Activated T-helper 2 cell treated with anti-CD3 and anti-CD28 coated beads, Interferon-gamma antibody, Interleukin-2, Interleukin-4, amounts not matched to agents 10 μg/mL and 5 μg/mL and 100 μg/mL, durations not matched to agents 14 hours and 24 hours and 36 hours (primary cell): ENCODE measurements at places on chromosomes 5 and 9. TPM values are rescaled to one million over a fixed set of nuclear protein-coding genes. Genes with fewer than 3 reads are reported as not detected.

- H3K27me3 ChIP-seq: no peaks in the 10 kb centered on the region
- H3K27ac ChIP-seq: no peak overlapping the region
- no peak for DNase-seq
- H3K4me1 ChIP-seq: no peaks in the 10 kb centered on the region
Observed at GRCh38 chr9:135048046-135048757, 39.3 kb upstream of the OLFM1 start.

DNA sequence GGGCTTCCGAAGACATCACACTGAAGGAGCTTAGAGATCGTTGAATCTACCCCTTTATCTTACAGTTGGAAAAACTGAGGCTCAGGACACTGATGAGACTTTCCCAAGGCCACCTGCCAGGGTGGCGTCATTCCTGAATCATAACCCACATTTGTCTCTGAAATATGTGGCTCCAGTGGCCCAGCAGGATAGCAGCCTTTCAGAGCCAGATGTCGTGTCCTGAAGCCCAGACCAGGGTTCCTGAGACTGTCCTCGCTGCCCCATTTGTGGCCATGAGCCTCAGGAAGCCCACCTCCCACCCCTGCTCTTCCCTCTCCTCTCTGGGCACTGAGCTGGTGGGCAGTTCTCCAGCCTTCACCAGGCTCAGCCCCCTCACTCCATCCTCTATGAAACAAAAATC, 2.4 kb downstream of the HMCN2 start:
- H3K27me3 ChIP-seq: peaks cover 58% of the 10 kb centered on the region
- H3K27ac ChIP-seq: no peak overlapping the region
- H3K4me3 ChIP-seq: no peak overlapping the region

GRCh38 chr9:36470643-36471290, 70.7 kb upstream of the RNF38 start:
- DNase-seq: peak; percentile 61
- peak overlapping the region; percentile 89 for H3K27ac ChIP-seq
- peaks cover 16% of the 10 kb centered on the region for H3K36me3 ChIP-seq
- H3K27me3 ChIP-seq: no peaks in the 10 kb centered on the region
- H3K4me3 ChIP-seq: peak overlapping the region; percentile 80

GRCh38 chr5:119058979-119059529, 11.8 kb upstream of the DMXL1 start:
- H3K27me3 ChIP-seq: peaks cover 3% of the 10 kb centered on the region
- no peak for DNase-seq
- no peak overlapping the region for H3K27ac ChIP-seq
- H3K4me3 ChIP-seq: no peak overlapping the region
- peaks cover 11% of the 10 kb centered on the region for H3K4me1 ChIP-seq

GRCh38 chr5:132368186-132368585, 1.3 kb upstream of the SLC22A5 start:
- DNase-seq: no peak
- no peaks in the 10 kb centered on the region for H3K36me3 ChIP-seq
- no peaks in the 10 kb centered on the region for H3K27me3 ChIP-seq
- no peak overlapping the region for H3K27ac ChIP-seq
- peaks cover 20% of the 10 kb centered on the region for H3K4me1 ChIP-seq

DNA sequence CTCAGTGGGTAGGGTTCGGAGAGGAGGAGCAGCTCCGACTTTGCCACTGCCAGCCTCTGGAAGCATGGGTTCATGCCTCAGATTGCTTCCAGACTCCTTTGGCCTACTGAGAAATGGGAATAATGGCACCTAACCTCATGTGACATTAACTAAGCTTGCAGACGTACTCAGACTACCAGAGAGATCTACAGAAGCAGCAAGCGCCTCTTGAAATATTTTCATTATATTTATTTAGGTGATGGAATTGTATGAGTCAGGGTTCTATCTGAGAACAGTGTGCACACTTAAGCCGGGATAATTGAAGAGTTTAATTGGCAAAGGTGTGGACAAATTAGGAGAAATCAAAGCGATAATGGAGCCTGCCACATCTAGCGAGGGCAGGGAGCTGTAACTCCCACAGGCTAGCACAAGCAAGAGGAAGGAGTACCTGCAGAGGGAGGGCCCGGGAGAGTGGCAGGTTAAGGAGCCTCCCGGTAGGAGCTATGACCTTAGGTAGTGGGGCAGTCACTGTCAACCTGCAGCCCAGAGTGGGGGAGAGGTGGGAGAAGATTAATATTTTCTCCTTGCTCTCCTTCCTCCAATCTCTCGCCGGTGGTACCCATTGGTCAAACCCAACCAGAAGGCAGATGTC, 12.2 kb upstream of the PDZD2 start:
- no peak overlapping the region for H3K4me3 ChIP-seq
- DNase-seq: no peak
- no peaks in the 10 kb centered on the region for H3K36me3 ChIP-seq
- H3K4me1 ChIP-seq: no peaks in the 10 kb centered on the region
- H3K27me3 ChIP-seq: peaks cover 2% of the 10 kb centered on the region
- H3K27ac ChIP-seq: no peak overlapping the region

- peaks cover 3% of the 10 kb centered on the region for H3K36me3 ChIP-seq
- H3K27ac ChIP-seq: no peak overlapping the region
- no peak overlapping the region for H3K4me3 ChIP-seq
- H3K4me1 ChIP-seq: peaks cover 29% of the 10 kb centered on the region
Observed at GRCh38 chr5:14440582-14441431, 140.8 kb upstream of the OTULINL start.

DNA sequence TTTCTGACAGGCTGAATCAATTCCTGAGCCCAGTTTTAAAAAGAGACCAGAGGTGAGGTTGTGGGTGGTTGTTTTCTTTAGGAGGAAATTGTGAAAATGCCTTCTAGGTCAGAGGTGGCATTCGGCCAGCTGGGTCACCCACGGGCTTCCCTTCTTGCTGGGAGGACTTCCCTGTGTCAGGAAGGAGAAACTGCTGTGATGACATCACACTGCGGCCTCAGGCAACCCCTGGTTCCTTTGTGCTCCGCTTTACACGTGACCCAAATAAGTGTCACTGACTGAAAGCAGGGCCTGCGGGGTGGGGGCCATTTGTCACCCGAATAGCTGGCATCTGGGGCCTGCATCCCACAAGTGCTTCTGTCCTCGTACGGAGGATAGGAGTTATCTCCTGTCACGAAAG, 39.7 kb downstream of the FABP6 start:
- no peak overlapping the region for H3K27ac ChIP-seq
- H3K4me3 ChIP-seq: no peak overlapping the region
- peaks cover 4% of the 10 kb centered on the region for H3K27me3 ChIP-seq
- peaks cover 4% of the 10 kb centered on the region for H3K4me1 ChIP-seq
- no peaks in the 10 kb centered on the region for H3K36me3 ChIP-seq
- DNase-seq: no peak

DNA sequence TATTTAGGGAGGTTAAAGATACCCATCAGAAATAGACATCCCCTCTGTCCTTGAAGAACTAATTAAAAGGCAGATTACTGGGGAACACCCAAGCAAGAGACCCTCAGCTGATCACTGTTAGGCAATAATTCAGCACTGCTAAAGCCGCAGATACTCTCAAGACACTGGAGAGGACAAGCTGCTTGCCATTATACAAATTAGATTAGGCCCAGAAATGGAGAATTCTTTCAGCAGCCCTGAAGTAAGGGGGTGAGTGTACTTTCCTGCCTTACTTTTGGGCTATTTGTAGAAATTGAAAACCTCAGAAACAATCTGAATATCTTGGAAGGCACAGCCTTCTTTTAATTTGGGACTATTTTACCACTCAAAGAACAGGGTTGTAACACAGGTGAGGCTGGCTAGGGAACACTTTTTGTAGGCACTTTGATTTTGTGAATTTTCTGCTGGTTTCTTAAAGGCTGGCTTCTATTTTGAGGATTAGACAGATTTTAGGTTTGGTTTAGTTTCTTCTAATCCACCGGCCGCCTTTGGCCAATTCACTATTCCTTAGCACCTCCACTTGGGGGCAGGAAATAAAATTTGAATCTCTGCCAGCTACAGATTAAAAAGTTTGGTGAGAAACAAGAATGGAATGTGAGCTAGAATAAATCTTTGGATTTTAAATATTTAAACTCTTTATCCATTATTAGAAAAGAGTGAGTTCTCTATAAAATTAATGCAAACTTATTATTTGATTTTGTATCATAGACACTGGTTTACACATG, 106.0 kb downstream of the SMARCA2 start:
- H3K27ac ChIP-seq: no peak overlapping the region
- H3K36me3 ChIP-seq: peaks cover 64% of the 10 kb centered on the region
- H3K4me1 ChIP-seq: peaks cover 12% of the 10 kb centered on the region
- DNase-seq: no peak
- no peaks in the 10 kb centered on the region for H3K27me3 ChIP-seq

DNA sequence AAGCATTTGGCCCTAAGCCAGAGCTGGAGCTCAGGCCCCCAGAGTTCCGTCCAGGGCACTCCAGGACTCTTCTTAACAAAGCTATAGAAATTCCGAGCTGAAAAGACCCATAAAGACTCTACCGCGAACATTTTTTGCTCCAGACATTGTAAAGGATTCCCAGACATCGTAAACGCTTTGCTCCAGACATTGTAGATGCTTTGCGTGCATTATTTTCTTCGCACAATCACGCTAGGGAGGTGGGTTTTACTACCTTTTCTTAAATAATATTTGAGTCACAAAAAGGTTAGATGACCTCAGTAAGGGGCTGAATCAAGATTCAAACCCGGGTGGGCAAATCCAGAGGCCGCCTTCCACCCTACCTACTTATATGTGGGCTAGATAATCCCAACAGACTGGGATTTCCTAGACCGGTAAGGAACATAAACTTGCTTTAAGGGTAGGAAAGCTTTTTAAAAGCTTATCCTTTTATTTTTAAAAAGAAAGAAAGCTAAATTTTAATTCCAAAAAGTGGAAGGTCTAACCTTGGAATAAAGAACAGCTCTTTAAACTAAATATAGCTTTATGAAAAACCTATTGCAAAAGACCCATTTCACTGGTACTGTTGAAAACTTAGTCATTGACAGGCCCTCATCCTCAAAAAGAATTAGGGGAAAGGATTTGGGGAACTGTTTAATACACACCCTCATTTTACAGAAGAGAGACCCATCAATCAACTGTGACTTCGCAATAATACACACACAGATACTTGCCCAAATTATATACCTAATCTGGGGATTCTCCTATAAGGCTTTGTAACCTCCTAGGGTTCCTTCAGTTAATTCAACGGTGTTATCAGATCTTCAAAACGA, 822 bp upstream of the TNIP1 start:
- peak overlapping the region; percentile 99 for H3K4me3 ChIP-seq
- H3K4me1 ChIP-seq: peaks cover 74% of the 10 kb centered on the region
- no peak for DNase-seq
- H3K36me3 ChIP-seq: peaks cover 84% of the 10 kb centered on the region

DNA sequence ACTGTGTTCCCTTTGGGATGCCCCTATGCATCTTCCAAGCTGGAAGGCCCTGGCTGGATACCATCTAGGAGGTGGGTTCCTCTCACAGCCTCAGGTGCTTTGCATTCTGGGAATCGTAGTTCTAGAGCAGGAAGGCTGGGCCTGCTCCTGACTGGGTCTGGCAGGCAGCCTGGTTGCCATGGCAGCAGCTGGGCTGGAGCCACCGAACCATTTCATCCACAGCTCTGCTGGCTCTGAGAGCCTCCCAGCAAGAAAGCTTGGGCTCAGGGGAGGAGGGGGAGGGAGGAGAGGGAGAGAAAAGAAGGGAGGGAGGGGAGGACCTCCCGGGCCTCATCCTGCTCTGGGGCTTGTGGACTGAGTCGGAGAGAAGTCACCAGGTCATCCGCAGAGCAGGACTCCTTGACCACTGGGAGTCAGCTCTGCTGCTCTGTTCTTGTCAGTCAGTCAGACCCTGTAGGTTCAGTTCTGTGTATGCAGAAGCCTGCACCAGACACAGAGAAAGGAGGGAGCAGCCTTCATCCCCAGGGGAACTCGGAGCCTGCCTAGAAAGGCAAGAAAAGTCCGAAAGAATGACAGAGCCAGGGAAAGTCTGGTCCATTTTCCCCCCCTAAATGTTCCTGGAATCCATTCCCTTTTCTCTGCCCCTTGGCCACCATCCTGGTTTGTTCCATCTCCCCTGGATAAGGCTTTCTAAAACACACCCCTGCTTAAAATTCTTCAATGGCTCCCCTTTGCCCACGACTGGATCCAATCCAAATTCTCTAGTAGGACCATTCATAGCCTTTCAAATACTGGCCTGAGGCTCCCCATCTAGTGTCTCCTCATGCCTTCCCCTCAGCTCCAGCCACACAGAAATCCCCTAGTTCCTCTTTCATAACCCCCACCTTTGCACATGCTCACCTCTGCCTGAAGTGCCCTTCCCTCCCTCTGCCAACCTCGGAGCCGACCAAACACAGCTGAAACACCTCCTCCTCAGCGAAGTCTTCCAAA, 65.4 kb upstream of the ARAP3 start:
- DNase-seq: no peak
- H3K27ac ChIP-seq: no peak overlapping the region
- H3K4me3 ChIP-seq: no peak overlapping the region
- no peaks in the 10 kb centered on the region for H3K4me1 ChIP-seq
- peaks cover 15% of the 10 kb centered on the region for H3K27me3 ChIP-seq

DNA sequence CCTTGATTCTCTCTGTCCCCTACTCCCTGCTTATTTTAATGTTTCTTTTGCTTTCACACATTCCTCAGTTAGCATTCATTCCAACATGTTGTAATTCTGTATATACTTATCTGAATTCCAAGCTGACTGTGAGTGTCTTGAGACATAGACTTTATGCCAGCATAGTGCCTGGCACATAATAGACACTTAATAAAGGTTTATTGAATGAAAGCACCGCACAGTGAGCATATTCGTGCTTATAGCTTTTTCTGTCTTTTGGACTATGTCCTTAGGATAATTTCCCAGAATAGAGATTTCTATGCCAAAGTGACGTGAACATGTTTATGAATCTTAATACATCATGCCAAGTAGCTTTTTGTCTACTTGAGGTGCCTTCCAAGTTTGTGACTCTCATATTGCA, 174.6 kb downstream of the CD180 start:
- H3K4me1 ChIP-seq: peaks cover 5% of the 10 kb centered on the region
- DNase-seq: no peak
- no peak overlapping the region for H3K27ac ChIP-seq
- no peak overlapping the region for H3K4me3 ChIP-seq
- H3K36me3 ChIP-seq: no peaks in the 10 kb centered on the region
- H3K27me3 ChIP-seq: no peaks in the 10 kb centered on the region

DNA sequence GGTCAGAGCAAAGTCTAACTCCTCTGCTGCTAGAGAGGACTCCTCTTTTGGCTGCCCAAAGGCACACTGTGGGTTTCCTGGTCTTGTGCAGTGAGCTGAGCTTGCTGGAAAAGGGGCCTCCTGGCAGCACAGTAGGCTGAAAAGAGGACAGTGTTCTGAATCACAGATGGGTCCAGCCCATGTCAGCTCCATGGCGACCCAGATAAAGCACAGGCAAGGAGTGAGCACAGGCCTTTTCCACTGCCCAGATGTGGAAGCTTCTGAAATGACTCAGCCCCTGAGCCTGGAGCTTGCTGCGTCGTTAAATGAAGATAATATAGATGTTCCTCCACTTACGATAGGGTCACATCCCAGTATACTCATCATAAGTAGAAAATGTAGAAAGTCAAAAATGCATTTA, 8.1 kb downstream of the CCDC180 start:
- no peaks in the 10 kb centered on the region for H3K27me3 ChIP-seq
- DNase-seq: no peak
- no peak overlapping the region for H3K27ac ChIP-seq
- peaks cover 6% of the 10 kb centered on the region for H3K4me1 ChIP-seq
- no peaks in the 10 kb centered on the region for H3K36me3 ChIP-seq

The NR5A1 gene
- total RNA-seq: not detected in 2 replicates

The SNCB gene
- total RNA-seq: not detected in 2 replicates

The DBH gene
- not detected in 2 replicates for total RNA-seq

The SLC45A2 gene
- total RNA-seq: not detected in 2 replicates

The HAPLN1 gene
- total RNA-seq: not detected in 2 replicates

The WDR31 gene
- total RNA-seq: 1.9 and 2.1 TPM in 2 replicates

The PITX1 gene
- 0.39 and 0.46 TPM in 2 replicates for total RNA-seq

The PAX5 gene
- 0.11 and 0.34 TPM in 2 replicates for total RNA-seq
